ENCODE measurements at places on chromosomes 5 and 9.

- DNase-seq = no peak
Observed at GRCh38 chr5:176878463-176878862, 20.7 kb downstream of the HK3 start.

DNA sequence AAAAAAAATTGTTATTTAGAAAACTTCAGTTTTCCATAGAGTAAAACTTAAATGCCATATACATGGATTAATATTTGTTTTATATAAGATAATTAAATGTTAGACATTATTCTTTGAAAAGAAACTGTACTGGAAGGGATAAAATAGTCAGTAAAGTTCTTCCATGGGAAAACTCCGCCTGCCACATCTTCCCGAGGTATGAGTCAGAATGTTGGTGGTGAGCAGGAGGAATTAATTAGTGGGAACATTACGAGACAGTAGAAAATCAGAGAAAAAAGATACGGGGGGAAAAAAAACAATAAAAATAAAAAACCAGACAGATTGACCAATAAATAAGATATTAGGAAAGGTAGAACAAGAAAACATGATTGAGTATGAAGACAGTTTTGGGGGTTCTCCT, 930.3 kb upstream of the C9orf72 start:
- no peak for DNase-seq

GRCh38 chr5:170112876-170113521, 7.3 kb downstream of the FOXI1 start:
- DNase-seq = no peak

DNA sequence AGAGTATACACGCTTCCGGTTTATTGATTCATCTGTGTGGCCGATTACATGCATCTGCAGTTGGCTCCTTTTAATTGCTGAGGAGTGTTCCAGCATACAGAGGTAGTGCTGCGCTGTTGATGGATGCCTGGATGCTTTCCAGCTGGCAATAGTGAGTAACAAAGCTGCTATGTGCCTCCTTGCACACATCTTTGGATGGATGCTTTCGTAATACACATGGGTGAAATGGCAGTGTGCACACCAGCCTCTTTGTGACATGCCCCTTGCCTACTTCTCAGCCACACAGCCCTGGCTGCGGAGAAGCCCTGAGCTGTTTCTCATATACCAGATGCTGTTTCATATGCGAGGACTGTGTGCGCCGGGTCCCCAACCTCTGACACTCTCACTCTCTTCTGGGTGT, 151.0 kb downstream of the GADD45G start:
- DNase-seq = no peak

GRCh38 chr9:79215821-79216220, 355.9 kb upstream of the TLE4 start:
- DNase-seq = no peak

DNA sequence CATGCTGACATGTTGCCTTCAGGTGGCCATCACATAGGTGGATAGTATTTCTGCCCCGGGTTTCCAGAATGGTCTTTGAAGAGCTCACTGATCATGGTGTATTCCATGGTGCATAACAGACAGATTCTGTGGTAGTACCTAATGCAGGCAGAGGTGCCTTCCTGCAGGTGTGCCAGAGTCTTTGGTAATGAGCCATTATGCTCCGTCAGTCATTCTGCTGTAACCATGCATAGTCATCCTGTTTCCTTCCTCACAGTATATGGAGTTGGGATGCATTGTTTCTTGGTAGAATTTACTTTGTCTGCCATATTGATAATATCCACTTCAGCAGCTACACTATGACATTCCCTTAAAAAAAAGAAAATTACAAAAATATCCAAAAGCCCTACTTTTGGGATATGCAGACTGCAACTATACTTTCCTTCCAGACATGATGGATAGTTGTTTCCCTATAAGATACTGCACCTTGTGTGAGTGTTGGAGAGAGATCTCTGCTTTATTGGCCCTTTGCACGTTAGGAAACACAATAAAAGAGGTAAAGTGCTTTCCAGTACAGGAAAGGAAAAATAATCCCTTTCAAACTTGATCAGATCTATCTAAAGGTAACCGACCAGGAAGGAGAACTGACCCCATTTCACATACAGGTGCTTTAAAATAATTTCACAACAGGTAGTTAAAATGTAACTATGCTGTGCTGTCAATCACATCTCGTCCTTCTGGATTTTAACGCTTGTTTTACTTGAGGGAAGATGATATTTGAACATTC, 537.5 kb upstream of the WWC1 start:
- no peak for DNase-seq

DNA sequence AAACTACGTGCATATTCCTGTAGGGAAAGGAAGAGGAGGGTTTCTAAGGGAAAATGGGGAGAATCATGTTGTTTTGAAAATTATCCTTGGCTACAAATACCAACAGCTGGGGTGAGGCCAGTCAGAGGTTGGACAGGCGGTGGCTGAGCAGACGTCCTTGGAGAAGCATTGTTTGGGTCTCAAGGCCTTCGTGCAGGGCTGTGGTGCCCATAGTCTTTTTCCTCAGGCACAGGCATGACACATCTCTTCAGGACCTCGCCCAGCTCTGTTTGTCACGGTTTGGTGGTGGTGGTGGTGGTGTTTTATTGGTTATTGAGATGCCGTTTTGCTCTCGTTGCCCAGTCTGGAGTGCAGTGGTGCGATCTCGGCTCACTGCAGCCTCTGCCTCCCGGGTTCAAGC, 27.8 kb upstream of the EGFL7 start:
- no peak for DNase-seq

GRCh38 chr9:136363949-136364748, 605 bp upstream of the DNLZ start:
- no peak for DNase-seq

DNA sequence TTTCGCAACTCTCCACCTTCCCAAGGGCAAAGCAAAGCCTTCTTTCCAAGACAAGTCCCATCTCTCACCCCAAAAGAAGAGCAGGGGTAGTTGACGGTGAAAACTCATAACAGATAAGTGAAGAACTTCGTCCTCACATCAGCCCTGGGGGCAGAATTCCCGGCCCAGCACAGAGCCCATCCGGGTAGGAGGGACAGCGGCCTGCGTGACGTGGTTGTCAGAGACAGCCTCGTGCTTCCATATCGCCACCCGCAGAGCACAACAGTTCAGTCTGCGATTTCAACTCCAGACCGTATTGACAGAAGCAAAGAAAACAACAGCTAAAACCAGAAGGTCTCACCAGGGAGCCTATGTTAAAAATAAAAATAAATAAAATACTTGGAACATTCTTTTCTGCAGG, 273.2 kb downstream of the SYK start:
- DNase-seq = no peak

DNA sequence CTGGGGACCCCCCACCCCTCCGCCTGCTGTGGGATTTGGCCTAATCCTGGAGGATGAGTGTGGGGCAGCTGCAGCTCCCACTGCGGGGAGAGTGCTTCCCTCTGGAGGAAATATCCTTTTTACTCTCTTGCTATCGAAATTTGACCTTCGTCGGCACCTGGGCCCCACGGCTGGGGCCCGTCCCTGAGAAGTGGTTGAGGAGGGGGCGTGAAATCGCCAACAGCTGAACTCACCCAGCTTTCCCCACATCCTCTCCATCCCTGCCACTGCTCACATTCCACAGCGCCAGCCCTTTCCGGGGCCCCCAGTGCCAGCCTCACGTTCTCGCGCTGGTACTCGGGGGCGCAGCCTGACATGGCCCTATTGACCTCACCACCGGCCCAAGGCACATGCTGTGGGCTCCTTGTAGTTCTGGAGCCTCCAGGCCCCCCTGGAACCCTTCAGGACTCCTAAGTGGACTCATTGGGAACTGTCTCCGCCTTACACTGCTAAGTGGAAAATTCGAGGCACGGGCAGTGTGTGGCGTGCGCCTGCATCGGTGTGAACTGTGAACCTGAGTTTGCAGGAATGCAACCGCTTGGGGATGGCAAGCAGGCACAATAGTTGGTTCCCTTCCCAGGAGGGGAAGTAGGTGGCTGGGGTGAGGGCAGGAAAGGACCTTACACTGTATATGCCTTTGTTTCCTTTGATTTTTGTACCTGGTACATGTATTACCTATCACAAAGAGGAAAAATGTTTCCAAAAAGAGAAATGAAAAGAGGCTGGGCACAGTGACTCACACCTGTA, 19.2 kb downstream of the FGFR4 start:
- DNase-seq = no peak

- DNase-seq = peak; percentile 69
Observed at GRCh38 chr5:10595672-10596309, 31.9 kb downstream of the ANKRD33B start.

DNA sequence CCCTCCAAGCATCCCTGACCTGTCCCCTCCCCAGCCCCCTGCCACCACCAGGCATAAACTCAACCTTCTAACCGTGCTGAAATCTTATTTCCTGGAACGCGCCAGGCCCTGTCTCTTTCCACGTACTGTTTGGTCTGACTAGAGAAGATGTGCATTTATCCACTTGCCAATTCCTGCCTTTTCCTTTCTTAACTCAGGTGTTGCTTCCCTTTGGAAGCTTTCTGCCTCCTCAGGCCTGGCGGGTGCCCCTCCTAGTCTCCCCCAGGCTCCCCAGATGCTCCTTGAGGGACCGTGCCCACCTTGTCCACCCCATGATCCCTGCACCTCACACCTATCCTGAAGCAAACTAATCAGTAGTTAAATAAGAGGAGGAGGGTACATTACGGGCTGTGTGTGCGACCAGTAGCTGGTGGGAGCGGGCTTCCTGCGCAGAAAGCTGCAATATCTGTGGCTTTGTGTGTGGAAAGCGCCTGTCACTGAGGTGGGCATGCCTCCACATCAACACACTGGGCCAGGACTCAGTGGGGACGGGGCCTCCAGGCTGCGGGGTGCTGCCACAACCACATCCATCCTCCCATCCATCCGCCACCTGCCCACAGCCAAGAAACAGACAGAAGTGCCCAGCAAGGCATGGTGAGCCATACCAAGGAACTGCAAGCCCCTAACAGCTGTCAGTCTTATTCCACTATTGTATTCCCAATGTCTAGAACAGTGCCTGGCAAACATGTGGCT, 73.5 kb downstream of the COL23A1 start:
- DNase-seq = no peak

GRCh38 chr9:29209748-29210291, 1636.5 kb upstream of the C9orf72 start:
- DNase-seq = no peak

GRCh38 chr5:74199005-74199404, 441.5 kb downstream of the ENC1 start:
- no peak for DNase-seq

- DNase-seq = no peak
Observed at GRCh38 chr5:134459010-134459403, 47.3 kb upstream of the CDKN2AIPNL start.

- no peak for DNase-seq
Observed at GRCh38 chr9:122325124-122325523, 45.7 kb upstream of the PTGS1 start.

DNA sequence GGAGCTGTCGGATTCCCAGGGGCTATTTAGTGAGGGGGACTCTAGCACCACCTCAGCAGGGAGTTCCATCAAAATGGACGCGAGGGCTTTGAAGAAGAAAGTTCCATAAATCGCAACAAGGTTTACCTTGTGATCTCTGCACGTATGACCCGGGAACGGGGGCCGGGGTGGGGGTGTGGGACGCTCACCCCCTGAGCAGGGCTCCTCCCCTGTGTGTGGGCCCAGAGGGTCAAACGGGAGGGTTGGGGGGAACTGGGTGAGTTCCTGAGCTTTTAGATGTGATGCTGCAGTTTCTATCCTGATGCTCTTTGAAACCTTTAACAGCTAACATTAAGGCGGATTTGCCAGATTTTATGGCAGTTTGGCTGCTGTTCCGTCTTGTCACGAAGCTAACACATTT, 18.9 kb upstream of the LRRC14B start:
- DNase-seq = no peak

DNA sequence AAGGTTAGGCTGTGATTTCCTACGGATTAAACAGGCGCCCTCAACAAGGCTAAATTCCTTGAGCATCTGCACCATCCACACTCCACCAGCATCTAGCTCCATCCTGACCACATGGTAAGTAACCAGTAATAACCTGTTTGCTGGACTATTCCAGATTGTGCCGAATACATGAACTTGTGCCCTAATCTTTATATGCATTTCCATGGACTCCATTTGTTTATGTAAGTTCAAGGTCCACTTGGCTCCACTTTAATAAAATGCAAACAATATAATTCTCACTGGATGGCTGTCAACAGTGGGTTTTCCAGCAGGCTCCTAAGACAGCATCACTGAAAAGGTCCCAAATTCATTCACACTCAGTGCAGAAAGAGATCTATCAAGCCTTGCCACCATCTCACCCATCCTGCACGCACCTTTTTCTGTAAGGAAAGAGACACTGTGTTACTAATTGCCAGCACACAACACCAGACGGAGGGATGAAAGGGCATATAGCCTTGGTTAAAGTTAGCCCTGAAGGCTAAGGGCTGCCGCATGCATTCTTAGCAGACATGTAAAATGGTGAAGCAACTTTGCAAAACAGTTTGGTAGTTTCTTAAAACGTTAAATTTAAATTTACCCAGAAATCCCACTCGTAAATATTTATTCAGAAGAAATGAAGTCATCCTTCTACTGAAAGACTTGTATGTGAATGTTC, 88.7 kb downstream of the GLIS3 start:
- no peak for DNase-seq

DNA sequence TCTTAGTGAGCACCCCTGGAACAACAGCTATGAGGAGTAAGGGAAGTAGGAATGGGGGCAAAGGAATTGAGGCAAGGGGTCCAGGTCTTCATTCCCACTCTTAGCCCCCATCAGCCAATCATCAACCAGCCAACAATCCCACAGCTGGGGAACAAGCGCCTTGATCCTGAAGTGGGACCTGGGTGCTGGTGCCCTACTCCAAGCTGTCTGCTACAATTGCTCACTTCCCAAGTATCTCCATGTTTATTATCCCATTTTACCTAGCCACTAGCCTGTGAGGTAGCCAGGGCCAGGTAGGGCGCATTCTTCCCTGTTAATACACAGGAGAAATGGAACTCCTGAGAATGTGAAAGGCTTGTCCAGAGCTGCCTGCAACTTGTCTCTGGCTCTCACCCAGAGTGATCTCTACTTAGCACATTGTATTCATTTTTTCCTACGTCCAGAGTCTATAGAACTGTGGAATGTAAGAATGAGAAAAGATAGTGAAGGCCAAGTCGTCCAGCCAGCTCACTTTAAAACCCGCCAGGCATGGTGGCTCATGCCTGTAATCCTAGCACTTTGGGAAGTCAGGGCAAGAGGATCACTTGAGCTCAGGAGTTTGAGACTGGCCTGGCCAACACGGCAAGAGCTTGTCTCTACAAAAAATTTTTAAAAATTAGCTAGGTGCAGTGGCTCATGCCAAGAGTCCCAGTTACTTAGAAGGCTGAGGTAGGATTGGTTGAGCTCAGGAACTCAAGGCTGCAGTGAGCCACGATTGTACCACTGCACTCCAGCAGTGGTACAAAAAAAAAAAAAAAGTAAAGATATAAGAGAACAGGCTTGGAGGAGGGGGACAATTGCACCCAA, 6.2 kb upstream of the DNAJC18 start:
- DNase-seq = no peak
